Epithelial cell of proximal tubule (primary cell): ENCODE measurements at places on chromosomes 3 and 15. TPM values are rescaled to one million over a fixed set of nuclear protein-coding genes. Genes with fewer than 3 reads are reported as not detected.
A peak's percentile ranks its signal among the peaks of the same experiment; 100 is the strongest.

DNA sequence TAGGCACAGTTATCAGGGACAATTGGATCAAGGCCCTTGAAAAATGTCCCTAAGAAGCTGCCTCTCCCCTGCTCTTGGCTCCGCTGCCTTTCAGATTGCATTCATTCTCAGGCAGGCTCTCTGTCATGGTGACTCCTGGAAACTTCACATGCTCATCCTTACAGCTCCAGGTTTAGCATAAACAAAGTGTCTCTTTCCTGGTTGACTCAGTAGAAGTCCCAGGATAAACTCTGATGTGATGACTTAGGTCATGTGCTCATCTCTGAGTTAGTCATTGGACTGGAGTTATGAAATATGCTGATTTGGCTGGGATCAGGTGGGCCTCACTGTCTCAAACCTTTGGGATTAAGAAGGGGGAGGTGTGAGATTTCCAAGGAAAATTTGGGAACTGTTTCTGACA is 243.8 kb downstream of the ZNF621 start:
- peak; percentile 48 for DNase-seq

DNA sequence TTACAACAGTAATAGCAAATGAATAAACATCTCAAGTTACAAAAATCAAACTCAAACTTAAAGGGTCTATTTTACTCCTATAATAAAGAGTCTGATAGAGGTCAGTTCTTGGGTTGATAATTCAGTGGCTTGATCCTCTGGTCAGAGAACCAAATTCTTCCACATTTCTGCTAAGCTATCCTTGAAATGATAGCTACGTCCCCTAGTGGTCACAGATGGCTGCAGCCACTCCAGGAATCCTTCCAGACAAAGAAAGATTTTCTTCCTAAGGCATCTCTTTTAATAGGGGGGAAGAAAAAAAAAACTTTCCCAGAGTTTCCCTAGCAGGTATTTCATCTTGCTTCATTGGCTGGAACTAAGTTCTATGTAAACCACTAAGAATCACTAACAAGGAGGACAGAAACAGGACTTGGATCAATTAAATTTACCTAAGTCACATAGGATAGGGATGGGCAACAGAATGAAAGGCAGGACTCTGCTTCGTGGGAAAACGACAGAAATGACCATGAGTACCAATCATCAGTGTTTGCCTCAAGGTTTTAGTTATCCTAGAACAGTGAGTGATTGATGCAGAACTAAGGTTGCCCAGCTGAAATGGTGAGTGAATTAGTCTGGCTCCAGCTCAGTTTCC is 160.7 kb downstream of the STAC start:
- peak; percentile 25 for DNase-seq

DNA sequence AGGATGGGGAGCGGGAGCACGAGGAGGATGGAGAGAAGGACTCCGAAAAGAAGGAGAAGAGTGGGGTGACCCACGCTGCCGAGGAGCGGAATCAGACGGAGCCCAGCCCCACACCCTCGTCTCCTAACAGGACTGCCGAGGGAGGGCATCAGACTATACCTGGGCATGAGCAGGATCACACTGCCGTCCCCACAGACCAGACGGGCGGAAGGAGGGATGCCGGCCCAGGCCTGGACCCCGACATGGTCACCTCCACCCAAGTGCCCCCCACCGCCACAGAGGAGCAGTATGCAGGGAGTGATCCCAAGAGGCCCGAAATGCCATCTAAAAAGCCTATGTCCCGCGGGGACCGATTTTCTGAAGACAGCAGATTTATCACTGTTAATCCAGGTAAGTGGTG is 169.8 kb downstream of the FEZF2 start:
- DNase-seq = no peak

DNA sequence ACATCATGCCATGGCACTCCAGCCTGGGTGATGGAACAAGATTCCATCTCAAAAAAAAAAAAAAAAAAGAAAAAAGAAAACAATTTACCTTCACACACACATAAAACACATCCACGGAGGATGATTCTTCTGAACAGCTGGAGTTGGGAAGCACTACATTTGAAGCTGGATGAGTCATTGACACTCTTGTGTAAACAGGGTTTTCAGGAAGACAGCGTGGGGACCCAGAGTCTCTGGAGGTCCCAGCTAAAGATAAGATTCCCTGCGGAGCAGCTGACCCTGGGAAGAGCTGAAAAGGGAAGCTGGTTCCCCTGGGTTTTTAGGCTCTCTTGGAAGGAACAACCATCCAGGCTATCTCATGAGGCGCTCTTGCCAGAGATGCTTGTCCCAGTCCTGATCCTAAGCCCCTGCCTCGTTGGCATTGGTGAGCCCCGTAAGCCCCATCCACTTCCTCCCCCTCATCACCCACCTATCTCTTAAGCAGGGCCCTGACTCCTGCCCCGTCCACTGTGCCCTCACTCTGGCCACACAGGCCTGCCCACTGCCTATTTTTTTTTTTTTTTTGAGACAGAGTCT is 32.0 kb upstream of the FURIN start:
- DNase-seq = no peak

Gene CLDN16
- 8.5 and 29.7 TPM in 2 replicates for total RNA-seq

- DNase-seq = no peak
Observed at GRCh38 chr3:48997102-48997635, 7.1 kb downstream of the P4HTM start.

GRCh38 chr3:37377670-37378069 is 203.3 kb upstream of the LRRFIP2 start:
- DNase-seq = no peak

GRCh38 chr3:66416556-66417304 is 84.1 kb downstream of the LRIG1 start:
- DNase-seq = no peak

Gene DUOXA2
- not detected in 2 replicates for total RNA-seq

DNA sequence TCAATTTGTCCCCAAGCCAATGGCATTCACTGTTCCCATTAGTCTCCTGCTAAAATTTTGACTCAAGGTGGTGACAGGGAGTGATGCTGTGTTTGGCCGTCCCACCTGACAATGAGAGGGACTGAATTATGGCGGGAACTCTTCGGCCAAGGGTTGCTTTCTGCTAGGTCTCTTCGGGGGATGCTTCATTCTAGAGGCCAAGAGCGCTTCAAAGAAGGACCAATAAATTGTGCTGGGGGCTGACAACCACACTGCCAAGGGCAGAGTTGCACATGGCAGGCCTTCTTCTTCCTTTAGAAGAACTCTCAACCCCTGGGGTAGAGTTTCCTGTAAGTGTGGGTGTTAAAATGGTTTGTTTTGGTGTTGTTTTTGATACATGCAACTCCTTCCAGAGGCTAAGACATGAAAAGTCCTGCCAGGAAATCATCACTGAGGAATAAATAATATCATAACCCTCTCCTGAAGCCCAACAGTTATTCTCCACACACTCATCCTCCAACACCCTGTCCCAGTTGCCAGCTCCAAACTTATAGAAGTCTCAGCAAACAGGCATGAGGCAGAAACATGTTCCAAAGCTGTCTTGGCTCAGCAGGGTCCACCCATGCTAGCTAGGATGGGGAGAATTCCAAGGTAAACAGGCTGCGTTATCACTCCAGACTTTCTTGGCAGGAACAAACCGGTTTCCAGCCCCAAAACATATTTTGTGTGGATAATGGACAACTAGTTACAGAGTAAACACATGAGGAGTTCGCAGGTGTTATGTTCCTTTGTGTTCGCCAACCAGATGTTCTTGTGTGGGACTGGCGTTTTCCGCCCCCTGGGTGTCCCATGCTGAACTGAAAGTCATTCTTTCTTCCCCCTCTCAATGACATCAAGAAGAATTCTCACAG is 396.7 kb upstream of the RGMA start:
- DNase-seq = no peak

Gene ST3GAL6
- total RNA-seq = 1.8 and 3.9 TPM in 2 replicates

DNA sequence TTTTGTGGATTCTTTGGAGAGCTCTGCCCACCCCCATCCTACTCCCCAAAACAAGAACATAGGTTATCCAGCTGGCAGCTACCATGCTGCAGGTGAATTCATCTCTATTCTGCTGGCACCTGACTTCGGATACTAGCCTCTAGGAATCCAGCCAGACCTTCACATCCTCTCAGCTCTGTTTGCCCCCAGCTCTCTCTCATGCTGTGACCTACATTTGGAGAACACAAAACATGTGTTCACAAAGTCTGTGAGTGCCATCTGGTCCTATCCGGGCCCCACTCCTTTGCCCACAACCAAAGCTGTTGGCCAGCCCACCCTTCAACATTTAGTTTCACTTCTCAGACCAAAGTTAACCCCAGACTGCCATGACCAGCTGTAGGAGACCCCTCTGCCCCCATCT is 89.4 kb upstream of the C3orf80 start:
- DNase-seq = no peak

Gene EXOSC7
- total RNA-seq = 68.3 and 85.1 TPM in 2 replicates

Gene PLA2G4D
- total RNA-seq = not detected in 2 replicates

DNA sequence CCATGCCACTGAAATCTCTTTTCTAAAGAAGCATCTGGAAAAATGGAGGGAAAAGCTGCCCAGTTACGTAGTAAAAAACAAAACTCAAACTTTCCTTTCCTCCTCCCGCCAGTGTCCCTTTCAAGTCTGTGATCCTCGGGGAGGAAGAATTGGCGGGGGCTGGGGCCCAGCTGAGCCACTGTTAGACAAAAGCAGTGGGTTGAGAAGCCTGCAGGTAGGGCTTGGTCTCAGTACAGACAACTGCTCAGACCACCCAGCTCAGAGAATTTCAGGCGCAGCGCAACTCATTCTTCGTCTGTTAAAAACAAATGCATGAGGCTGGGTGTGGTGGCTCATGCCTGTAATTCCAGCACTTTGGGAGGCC is 117.1 kb downstream of the MYLK start:
- DNase-seq = no peak

Gene TRMT10C
- total RNA-seq = 33.3 and 39.4 TPM in 2 replicates

GRCh38 chr3:44862226-44862637 is 520 bp downstream of the TMEM42 start:
- DNase-seq = no peak

- DNase-seq = no peak
Observed at GRCh38 chr3:36482256-36482655, 102.0 kb downstream of the STAC start.

GRCh38 chr15:70240820-70241430 is 143.2 kb upstream of the TLE3 start:
- no peak for DNase-seq

DNA sequence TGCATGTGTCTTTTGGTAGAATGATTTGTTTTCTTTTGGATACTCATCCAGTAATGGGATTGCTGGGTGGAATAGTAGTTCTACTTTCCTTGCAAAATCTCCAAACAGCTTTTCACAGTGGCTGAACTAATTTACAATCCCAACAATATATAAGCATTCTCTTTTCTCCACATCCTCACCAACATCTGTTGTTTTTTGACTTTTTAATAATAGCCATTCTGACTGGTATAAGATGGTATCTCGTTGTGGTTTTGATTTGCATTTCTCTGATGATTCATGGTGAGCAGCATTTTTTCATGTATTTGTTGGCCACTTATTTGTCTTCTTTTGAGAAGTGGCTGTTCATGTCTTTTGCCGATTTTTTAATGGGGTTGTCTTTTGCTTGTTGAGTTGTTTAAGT is 55.8 kb downstream of the ST8SIA2 start:
- no peak for DNase-seq

GRCh38 chr15:61889706-61890105 is 170.5 kb downstream of the VPS13C start:
- no peak for DNase-seq

Gene MYEF2
- 30.3 and 55.1 TPM in 2 replicates for total RNA-seq

DNA sequence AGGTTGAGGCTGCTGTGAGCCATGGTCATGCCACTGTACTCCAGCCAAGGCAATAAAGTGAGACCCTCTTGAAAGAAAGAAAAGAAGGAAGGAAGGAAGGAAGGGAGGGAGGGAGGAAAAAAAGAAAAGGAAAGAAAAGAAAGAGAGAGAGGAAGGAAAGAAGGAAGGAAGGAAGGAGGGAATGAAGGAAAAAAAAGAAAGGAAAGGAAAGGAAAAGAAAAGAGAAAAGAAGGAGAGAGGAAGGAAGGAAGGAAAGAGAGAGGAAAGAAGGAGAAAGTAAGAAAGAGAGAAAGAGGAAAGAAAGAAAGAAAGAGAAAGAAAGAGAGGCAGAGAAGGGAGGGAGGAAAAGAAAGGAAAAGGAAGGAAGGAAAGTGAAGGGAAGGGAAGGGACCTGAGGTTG is 20.4 kb upstream of the ACTL6A start:
- no peak for DNase-seq

Gene BCL2A1
- 1.2 and 3.5 TPM in 2 replicates for total RNA-seq

Gene TRH
- not detected in 2 replicates for total RNA-seq

Gene CLEC3B
- not detected in 2 replicates for total RNA-seq

GRCh38 chr3:30779686-30780287 is 114.7 kb downstream of the GADL1 start:
- DNase-seq = no peak

DNA sequence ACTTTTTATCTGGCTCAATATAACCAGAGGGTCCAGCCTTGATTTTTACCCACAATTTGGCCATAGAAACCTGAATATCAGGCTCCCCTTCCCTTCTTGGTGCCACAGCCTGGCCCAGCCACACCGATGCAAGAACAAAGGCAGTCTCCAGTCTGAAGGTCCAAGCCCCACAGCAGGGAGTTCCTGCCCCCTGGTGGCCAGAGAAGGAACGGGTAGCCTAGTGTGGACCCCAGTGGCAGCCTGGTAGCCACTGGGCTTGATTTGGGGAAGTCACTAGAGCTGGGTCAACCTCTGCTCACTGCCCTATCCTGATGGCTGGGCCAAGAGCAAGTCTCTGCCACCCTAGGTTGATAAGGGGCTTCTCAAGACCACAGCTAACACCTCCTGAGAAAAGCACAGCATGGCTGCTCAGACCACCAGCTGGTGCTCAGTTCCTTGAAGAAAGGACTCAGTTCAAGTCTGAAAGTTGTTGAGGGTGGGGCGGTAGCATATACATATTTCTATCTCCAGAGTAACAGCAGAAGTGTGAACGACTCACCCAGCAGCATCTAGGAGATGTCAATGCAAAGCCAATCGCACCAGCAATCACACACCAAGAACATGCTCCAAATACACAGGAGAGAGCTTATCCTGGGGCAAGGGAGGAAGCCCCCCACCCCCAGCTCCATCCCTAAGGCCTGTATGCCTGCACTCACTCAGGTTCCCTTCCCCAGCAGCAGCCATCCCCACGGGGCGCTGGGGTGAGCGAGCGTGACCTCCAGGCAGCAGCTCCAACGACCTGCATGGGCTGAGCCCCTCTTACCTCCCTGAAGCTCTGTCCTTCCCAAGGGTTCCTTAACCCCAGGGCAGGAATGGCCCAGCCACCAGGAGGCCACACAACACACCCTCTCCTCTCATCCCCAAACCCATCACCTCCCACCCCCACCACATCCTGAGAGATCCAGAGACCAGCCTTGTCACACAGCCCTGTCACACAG is 7.6 kb downstream of the PFKFB4 start:
- no peak for DNase-seq

Gene CYP1A2
- not detected in 2 replicates for total RNA-seq

- no peak for DNase-seq
Observed at GRCh38 chr15:45268135-45268534, 16.1 kb downstream of the SLC28A2 start.

GRCh38 chr15:66851311-66852063 is 149.5 kb downstream of the SMAD6 start:
- DNase-seq = no peak

Gene UBA3
- total RNA-seq = 65.1 and 69.1 TPM in 2 replicates

- peak; percentile 87 for DNase-seq
Observed at GRCh38 chr3:194575484-194576210, 57.6 kb downstream of the TMEM44 start.

Gene SH3BP5
- 6.7 and 7.7 TPM in 2 replicates for total RNA-seq
